Natural killer cell (primary cell): ENCODE measurements at places on chromosomes 4 and X. TPM values are rescaled to one million over a fixed set of nuclear protein-coding genes. Genes with fewer than 3 reads are reported as not detected.

- no peaks in the 10 kb centered on the region for H3K36me3 ChIP-seq
- no peaks in the 10 kb centered on the region for H3K27me3 ChIP-seq
- H3K4me1 ChIP-seq = peaks cover 47% of the 10 kb centered on the region
- no peak for DNase-seq
- H3K4me3 ChIP-seq = no peak overlapping the region
These were observed 147.4 kb upstream of the RPS6KA3 start for GRCh38 chrX:20414066-20414465.

RAB9B gene
- 0.50 TPM for total RNA-seq

INTS6L gene
- 24.0 TPM for total RNA-seq

DNA sequence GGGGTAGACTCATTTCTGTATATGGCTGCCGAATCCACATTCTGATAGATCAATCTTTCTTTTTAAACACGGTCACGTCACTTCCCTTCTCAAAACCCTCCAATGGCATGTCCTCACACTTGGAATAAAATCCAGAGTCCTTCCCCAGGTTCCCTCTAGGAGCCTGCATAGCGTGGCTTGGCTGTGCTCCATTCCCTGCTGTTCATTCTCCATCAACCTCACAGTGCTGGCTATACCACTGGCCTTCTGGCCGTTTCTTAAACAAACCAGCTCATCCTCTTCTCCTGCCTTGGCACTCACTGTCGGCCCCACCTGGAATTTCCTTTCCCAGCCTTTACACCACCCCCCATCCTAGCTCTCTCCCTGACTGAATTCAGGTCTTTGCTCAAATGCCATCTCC lies 77.1 kb downstream of the RBM47 start:
- no peak overlapping the region for H3K4me3 ChIP-seq
- no peaks in the 10 kb centered on the region for H3K27me3 ChIP-seq
- H3K27ac ChIP-seq = no peak overlapping the region
- no peak for DNase-seq

PDZD4 gene
- total RNA-seq = 101 TPM

DNA sequence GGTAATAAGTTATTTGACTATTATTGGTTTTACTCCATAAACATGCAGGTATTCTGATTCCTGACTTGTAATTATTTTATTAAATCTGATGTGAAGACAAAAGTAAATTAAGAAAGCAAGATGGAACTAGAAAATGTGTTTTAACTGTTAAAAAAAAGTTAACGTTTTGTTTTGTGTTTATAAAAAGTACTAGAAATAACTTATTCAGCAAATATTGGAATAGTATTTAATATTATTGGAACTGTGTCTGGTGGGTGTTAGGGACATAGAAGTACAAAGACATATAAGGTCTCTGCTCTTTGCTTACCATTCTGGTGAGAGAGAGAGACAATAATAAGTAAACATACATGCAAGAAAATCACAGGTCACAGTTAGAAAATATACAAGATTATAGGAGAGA lies 15.7 kb downstream of the TIFA start:
- peaks cover 7% of the 10 kb centered on the region for H3K36me3 ChIP-seq
- H3K27me3 ChIP-seq = no peaks in the 10 kb centered on the region
- H3K4me3 ChIP-seq = no peak overlapping the region
- H3K27ac ChIP-seq = no peak overlapping the region

GRCh38 chrX:102988517-102988916 lies 51.4 kb downstream of the RAB40AL start:
- H3K36me3 ChIP-seq = no peaks in the 10 kb centered on the region
- H3K27me3 ChIP-seq = no peaks in the 10 kb centered on the region
- H3K4me3 ChIP-seq = no peak overlapping the region
- H3K27ac ChIP-seq = no peak overlapping the region
- H3K4me1 ChIP-seq = no peaks in the 10 kb centered on the region
- no peak for DNase-seq
